ENCODE measurements at places on chromosomes 2 and 18.
A peak's percentile ranks its signal among the peaks of the same experiment; 100 is the strongest.

- peak; percentile 51 for DNase-seq
Measured at GRCh38 chr2:54767921-54768320, 44.5 kb downstream of the EML6 start.

GRCh38 chr2:226991663-226992062 lies 155.8 kb downstream of the RHBDD1 start:
- no peak for DNase-seq

DNA sequence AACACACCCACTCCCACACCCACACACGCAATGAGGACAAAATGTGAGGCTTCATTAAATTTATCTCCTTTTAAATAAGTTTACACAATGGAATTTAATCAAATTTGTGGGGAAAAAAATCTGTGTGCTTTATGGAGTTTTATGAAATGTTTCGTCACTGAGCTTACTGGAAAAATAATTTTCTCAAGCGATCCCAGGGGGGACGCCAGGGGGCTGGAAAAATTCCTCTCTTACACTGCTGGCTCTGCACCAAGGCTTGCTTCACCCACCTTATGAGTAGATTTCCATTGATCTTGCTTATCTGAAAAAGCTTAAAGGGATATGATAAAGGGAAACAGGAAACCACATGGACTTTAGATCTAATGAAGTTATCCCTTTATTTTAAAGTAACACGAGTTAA lies 95.5 kb downstream of the CABYR start:
- DNase-seq, result no peak

DNA sequence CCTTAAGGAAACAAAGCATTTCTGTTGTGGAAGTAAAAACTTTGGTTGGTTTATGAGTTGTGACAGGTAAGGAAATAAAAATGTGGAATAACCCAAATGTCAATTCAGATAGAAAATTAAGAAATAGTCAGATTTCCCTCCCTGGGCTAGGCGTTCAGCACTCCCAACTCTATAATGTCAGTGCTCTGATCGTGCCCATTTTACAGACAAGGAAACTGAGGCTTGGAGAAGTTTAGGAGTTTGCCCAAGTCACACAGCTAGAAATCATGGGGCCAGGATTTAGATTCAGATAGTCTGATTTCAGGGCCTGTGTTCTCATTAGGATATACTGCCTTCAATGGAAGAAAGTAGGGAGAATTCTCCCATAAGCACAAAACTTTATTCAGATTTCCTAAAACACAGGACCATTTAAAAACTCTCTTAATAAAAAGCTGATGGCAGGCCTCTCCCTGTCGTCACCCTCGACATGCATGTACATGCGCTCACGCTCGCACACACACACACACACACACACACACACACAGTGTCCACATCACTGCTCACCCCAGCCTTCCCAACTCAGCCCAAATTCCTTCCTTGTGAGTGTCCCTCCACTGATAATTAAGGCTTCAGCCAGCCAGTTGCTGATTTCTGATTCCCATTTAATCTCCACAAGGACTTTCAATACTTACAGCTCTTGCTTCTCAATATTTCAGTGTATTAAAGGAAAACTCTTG lies 49.1 kb upstream of the SLC14A2 start:
- DNase-seq, result peak; percentile 32

- no peak for DNase-seq
Measured at GRCh38 chr18:74834424-74835309, 237.0 kb downstream of the ZNF407 start.

GRCh38 chr18:1468550-1468949 lies 563.9 kb downstream of the ADCYAP1 start:
- DNase-seq, result no peak

- DNase-seq, result no peak
Measured at GRCh38 chr2:128396946-128397345, 78.3 kb upstream of the HS6ST1 start.

GRCh38 chr18:74994502-74995418 lies 214.2 kb downstream of the PTGR3 start:
- DNase-seq, result no peak

DNA sequence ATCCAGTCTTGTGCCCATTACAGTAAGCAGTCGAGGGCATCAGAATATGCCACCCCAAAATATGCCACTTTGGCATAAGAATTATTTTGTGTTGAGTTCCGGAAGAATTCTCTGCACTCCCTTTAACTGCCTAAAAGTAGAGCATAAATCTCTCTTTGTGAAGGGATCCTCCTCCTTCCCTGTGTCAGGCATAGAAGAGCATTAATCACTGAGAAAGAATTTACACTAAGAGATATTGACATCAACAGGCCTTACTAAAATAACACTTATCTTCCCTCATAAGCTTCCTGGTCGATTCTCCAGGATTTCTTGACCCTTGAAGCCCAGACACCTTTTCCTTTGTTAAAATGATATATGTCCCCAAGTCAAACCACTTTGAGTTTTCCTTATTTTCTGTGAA lies 27.6 kb upstream of the KYNU start:
- DNase-seq, result peak; percentile 67

- DNase-seq, result peak; percentile 79
Measured at GRCh38 chr2:208363485-208363884, 43.1 kb upstream of the PTH2R start.

DNA sequence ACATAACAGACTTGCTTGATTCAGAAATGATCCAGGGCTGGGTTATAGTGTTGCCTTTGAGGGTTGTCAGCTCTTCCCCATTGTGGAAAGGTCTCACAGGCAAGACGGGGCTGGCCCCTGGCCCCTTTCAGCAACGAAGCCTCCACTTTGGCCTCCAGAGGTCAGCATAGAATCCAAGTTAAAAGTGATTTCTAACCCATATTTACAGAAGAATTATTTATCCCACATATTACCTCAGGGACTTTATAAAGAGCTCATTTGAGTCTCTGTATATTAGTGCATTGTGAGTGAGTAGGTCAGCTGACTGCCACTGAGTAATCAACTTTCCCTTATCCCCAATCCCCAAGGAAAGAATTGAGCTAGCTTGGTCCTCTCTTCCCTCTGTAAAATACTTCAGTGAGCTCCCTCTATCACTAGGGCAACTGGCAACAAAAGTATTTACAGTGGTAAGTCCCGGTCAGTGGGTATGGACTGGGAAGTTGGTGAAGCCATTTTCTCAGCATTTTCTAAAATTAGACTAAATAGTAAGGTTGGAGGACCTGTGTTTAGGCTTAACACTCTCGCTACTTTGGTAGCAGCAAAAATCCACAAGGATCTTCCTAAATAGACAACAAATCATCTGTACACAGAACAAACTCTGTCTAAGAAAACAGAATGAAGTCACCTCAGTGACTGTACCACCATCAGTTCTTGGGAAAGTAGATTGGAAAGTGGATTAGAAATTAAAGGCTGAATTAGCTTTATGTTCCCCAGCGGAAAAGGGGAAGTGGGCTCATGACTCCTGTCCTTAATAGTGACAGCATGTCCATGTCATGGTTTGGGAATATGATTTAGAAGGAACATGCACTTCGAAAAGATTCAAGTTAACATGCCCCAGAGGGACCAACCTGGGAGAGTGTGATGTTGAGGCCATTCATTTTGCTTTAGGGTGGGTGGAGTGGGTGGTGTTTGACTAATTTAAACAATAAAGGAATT lies 171.0 kb upstream of the SIX3 start:
- no peak for DNase-seq

DNA sequence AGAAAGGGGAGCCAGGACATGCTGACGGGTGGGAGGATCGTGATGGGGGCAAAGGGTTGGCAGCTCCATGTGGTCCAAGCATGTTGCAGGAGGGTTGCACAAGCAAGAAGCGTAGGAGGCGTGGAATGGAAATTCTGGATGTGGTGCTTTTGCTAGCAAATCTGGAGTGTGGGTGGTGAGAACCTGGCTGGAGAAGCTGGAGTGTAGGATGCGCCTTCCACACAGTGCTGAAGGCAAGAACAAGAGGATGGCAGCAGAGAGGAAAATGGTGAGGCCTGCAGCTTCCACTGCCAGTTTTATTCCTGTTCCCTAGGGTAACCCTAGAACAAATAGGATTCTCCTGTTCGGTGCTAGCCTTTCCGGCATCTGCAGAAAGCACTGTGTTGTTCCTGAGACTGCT lies 22.4 kb downstream of the CREG2 start:
- DNase-seq, result no peak

All from kidney glomerular epithelial cell (primary cell).